ENCODE measurements at places on chromosomes 7 and 10.

DNA sequence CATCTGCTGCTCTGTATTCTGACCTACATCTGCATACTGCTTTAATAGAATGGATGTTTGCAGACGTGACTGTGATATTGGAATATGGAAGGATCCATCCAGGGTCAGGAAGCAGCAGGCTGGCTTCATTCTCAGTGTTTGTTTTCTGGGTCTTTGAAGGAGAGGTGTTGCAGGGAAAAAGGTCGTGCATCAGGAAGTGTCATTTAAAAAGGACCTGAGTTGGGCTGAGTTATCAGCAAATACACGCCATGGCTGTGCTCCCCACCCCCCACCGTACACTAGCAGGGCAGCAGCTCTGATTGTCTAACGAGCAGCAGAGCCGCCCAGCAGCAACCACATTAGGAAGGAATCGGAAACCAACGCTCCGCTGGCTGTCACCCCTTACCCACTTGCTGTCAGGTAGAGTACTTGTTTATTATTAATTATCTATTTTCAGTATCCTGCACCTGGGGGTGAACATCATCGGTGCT is 63.1 kb upstream of the STEAP1B start:
- DNase-seq: no peak

- DNase-seq: no peak
These were observed 62.2 kb downstream of the VIM start for GRCh38 chr10:17290226-17290625.

DNA sequence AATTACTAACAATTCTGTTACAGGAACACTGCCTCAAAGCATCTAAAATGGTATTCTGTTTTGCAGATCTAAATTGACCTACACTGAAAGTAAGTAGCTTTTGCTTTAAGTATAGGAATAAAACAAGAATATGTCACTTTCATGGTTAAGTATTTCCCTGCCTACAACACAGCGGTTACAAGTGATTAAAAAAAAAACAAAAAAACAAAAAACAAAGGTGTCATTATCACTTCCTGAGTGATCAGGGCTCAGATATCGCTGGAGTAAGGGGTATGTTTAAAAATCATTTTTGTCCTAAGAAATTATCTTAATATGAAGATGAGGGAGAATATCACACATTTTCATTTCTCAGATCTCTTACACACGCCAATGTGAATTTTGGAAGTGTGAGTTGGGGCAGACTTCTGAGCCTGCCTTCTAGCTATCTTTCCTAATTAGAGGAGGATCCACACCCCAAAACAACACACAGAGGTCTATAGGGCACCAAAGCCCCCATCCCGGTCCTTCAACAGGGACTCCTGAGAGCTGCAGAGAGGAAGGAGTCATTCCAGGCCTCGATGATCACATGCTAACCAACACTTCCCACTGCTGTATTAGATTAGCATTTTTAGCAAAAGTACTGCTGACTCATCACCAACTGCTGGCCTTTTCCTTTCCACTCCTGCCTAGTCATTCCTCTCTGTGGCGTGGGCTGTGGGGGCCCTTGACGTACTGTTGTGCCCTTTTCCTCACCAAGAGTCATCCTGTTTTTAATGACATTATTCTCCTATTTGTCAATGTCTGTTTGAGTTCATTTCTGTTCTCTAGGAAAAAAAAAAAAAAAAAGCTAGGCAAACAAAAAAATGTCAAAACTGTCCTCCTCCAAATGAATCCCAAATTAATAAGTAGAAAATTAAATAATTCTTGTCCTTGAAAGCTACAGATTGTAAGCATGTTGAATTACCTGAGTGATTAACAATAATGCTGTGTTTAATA is 31.2 kb downstream of the PRTFDC1 start:
- DNase-seq: no peak

DNA sequence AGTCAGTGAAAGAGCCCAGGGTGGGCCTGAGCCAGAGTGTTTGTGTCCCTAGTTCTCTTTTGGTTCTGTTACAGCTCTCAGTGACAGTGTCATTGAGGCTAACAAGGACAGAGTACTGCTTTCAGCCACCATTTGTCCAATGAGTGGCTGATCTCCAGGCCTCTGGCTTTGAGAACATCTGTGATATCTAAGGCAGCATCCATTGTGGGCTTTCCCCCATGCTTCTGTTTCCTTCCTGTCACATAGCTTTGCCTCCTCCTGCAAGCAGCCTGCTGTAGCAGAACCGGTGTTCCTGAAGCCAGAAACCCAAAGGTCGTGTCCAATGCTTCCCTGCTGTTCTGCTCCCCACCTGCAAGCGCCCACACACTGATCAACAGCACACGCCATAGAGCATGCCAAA is 68.4 kb downstream of the IKZF1 start:
- no peak for DNase-seq

GRCh38 chr10:131994435-131994834 is 12.7 kb upstream of the BNIP3 start:
- DNase-seq: no peak

DNA sequence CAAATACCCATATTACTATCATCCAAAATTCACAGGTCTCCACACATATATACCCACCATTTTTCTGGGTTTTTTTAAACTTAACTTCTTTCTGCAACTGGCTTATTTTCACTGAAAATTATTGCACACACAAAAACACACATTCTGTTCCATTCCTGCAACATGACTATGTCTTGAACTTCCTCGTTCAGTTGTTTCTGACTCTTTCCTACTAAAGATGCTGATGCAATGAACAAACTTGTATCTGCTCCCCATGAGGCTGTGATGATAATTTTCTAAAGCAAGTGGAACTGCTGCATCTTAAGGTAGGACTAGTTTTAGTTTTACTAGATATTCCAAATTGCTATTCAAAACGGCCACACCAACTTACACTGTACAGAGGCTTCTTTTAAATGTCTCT is 77.7 kb downstream of the OSBPL3 start:
- no peak for DNase-seq

DNA sequence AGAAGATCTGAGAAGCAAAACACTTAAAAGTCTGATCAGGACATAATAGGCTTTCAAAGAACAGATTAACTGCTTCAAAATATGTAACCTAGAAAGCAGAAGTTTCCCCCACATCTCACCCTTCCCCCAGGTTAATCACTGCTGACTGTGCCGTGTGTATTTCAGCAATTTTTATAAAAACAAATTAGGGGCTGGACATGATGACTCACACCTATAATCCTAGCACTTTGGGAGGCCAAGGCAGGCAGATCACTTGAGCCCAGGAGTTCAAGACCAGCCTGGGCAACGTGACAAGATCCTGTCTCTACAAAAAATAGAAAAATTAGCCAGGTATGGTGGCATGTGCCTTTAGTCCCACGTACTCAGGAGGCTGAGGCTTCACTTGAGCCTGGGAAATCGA is 67.6 kb upstream of the GATA3 start:
- no peak for DNase-seq

DNA sequence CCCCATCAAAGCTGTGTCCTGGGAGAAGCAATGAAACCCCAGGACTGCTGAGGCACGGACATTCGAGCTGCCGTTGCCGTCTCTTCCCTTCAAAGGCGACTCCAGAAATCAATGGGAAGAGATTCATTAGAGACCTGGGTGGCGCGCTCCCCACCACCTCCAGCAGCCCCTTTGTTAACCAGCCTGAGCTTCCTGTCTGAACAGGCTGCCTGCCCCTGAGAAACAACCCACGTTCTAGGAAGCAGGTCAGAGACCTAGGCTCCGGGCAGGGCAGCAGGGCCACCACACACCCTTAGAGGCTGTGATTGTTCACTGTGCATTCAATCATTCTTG is 110.9 kb upstream of the PPIF start:
- no peak for DNase-seq

- DNase-seq: no peak
These were observed 10.9 kb upstream of the CHRM2 start for GRCh38 chr7:136857573-136857972.

DNA sequence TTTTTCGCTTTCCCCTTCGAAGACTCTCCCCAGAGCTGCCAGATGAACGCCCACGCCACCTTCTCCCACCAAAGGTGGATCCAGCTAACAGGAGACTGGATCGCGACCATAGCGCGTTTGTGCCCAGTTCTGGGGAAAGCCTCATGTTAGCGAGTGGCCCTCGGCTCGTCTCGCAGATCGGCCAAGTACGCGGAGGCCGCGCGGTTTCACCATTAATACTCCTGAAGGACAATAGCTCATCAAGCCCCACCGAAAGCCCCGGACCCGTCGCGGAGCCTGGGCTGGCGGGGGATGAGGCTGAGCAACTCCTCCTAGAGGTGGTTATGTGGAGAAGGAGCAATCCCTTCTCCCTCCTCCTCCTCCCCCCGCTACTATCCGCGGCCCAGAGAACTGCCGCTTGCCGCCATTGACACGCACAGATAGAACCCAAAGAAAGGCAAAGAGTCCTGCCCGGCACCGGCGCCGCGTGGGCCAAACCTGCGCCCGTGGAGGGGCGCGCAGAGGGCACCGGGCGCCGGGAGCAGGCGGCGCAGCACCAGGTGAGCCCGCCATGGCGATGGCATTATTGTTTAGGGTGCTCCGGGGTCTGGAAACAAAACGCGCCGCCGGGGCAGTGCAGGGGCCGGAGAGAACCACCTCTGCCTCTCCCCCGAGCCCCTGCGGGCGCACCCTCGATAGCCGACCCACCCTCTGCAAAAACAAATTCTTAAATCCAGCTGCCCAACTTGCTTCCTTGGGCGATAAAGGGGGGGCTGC is at the start of gene MACROH2A2:
Gene MACROH2A2, plus strand, starts transcription at position 385 of the 756 bp plus-strand sequence. CDS start 22,813 bp downstream, outside the sequence.
- DNase-seq: no peak

- no peak for DNase-seq
These were observed 19.5 kb downstream of the TSPAN15 start for GRCh38 chr10:69470463-69471384.

GRCh38 chr7:40784176-40784575 is 649.4 kb downstream of the SUGCT start:
- DNase-seq: no peak

DNA sequence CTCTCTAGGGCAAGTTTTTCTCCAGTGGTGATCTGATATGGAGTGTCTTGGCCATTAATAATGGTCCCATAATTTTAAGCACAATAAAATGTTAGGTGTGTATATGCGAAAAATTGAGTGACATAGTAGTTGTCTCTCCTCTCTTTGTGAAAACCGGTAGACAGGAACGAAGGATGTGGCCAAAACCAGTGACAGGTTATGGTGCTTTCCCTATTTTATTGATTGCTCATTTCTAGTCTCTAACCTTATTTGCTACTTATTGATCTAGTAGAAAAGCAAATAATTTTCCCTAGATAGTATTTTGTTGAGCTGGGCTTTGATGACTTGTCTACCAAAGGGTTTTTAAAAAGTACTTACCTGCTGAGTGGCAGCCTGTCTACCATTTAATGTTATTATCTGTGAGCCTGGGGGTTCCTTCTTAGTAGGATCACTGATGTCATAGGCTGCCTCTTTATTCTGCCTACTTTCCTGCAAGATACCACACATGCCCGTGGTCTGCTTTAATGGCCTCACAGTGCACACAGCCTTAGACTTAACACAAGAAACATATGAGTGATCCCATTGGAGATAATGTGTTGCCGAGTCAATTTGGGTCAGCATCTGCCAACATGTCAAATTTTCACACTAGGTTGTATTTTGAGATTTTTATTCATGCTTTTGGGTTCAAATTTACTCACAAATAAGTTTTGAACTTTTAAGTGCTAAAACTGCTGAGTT is 100.0 kb downstream of the AUTS2 start:
- DNase-seq: no peak

GRCh38 chr7:126223729-126224128 is 1029.0 kb downstream of the GRM8 start:
- DNase-seq: no peak

GRCh38 chr10:31120961-31121685 is 89.5 kb upstream of the ZNF438 start:
- DNase-seq: no peak

DNA sequence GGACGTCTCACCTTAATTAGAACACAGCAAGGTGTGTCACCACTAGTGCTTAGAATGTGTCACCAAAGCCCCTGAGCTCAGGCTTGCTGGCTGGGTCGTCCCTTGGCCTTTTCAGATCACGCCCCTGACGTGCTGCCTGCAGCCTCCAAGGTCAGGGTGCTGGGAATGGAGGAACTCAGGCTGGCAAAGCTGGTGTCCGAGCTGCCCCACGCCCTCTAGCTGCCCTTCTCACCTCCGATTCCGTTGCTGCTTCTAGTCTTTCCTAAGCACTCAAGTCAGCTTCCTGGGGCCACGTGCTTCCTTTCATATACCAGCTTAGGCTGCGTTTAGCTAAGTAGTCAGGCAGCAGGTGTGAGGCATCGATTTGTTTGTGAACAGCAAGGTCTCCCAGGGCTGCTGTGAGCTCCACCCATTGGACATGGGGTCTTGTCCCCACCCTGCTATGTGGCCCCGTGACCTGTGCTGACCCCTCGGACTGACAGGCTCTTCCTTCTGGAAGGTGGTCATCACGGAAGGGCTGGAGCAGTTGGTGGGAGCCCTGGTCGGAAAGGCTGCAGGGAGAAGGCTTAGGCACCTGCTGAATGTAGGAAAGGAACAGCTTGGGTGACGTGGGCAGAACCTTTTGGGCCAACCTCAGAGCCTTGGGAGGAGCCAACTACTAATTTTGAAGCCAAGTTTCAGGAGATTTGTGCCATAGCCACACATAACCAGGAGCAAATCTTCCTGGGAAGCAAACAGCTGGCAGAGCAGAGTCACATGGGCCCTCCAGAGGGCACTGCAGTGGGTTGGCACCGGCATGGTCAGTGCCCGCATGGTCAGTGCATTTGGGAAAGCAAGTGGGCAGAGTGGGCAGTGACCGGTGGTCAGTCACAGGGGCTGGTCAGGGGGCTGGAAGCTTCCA is 28.8 kb downstream of the VIPR2 start:
- no peak for DNase-seq

GRCh38 chr10:23917251-23917840 is 291.6 kb upstream of the KIAA1217 start:
- no peak for DNase-seq

DNA sequence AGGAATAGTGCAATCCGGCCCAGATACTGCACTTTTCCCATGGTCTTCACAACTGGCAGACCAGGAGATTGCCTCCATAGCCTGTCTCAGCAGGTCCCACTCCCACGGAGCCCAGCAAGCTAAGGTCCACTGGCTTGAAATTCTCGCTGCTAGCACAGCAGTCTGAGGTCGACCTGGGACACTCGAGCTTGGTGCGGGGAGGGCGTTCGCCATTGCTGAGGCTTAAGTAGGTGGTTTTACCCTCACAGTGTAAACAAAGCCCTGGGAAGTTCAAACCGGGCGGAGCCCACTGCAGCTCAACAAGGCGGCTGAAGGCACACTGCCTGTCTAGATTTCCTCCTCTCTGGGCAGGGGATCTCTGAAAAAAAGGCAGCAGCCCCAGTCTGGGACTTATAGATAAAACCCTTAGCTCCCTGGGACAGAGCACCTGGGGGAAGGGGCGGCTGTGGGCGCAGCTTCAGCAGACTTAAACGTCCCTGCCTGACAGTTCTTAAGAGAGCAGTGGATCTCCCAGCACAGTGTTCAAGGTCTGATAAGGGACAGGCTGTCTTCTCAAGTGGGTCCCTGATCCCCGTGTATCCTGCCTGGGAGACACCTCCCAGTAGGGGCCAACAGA is 293.5 kb upstream of the GALNT17 start:
- no peak for DNase-seq

- DNase-seq: no peak
These were observed 951.1 kb downstream of the NRG3 start for GRCh38 chr10:82826132-82826531.

GRCh38 chr7:13050703-13051102 is 363.3 kb downstream of the ARL4A start:
- DNase-seq: no peak

GRCh38 chr7:106415433-106415832 is 130.7 kb upstream of the NAMPT start:
- DNase-seq: no peak
